AG08395 (cell line): ENCODE measurements at places on chromosomes 6 and 20.
A peak's percentile ranks its signal among the peaks of the same experiment; 100 is the strongest.

DNA sequence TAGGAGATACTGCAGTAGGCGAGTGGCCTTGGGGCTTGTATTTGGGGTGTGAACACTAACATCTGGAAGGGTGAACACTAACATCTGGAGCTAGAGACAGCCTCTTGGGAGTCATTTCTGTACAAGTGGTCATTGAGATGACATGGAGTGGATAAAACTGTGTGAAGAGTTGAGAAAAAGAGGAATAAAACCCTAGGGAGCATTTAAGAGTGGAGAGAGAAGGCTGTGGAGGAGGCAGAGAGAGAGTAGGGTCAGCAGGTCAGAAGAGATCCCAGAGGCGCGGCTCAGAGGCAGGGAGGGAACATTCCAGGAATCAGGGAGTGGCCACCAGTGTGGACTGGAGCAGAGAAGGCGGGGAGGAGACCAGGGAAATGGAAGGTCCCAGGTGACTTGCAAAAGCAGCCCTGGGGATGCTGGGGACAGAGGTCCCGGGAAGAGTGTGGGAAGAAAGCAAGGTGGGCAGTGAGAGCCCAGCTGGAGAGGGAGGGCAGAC lies 202.0 kb upstream of the RNF24 start:
- DNase-seq: peak; percentile 26

DNA sequence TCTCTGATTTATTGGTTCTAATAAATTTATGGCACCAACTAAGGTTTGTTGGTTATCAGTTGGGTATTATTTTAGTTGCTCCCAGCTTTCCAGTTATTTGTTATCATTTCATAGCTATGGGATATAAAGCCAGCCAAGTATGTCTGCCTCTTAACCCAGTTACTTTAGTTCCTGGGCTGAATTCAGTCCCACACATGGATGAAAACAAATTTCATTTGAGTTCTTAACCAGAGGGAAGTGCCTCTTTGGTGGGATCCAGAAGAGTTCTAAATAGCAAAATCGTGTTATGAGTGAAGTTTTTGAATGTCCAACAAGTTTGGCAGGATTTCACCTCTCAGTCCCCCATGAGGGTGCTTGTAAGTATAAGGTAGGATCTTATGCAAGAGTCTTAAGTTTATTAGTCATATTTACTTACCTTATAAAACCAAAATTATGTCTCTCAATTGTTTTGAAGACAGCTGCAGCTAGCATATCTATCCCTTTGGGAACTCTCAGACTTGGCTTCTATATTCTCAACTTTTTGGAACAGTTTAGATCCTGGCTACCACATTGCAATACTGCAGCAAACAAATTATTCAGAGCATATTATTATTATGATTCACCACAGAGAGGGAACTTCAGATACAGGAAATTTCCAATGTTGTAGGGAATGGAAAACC lies 683.6 kb downstream of the BCKDHB start:
- peak; percentile 62 for DNase-seq

DNA sequence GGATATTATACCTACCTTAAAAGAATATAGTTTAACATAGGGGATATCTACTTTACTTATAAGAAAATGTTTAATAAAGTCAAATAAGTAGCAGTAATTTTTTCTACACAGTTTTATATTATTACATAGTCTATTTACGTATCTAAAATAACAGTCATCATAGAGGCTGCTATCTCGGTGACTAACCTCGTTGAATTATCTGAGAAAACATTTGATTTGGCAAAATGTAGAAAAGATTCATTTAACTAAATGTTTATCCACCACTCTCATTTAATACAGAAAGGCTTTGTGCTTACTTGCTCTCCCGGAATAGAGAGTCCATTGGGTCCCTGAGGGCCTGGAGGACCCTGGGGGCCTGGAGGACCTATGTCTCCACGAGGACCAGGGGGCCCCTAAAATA lies 103.6 kb downstream of the COL12A1 start:
- no peak for DNase-seq

DNA sequence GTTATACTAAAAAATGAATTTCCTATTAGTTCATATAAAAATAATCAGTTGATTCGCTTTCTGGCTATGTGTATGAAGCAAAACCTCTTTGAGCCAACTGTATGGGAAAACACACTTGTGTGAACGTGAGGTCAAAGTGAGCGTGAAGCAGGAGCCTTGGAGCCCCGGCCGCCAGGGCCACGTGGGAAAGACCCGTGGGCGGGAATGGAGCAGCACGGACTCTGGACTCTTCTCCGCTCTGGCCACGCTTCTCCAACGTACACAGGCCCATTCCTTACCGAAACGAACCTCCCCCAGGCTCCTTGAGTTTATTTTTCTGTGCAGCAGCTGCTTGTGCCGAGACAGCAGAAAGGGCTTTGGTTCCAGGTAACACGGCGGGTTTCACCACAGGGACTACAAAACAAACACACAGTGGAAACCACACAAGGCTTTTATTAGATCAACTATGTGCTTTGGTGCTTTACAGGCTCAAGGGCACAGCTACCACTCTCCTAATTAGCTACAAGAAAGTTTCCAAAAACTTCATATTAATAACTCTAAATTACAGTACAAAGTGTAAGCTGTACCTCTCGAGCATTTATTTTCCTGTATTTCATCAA lies 62.7 kb downstream of the TAF4 start:
- DNase-seq: no peak

DNA sequence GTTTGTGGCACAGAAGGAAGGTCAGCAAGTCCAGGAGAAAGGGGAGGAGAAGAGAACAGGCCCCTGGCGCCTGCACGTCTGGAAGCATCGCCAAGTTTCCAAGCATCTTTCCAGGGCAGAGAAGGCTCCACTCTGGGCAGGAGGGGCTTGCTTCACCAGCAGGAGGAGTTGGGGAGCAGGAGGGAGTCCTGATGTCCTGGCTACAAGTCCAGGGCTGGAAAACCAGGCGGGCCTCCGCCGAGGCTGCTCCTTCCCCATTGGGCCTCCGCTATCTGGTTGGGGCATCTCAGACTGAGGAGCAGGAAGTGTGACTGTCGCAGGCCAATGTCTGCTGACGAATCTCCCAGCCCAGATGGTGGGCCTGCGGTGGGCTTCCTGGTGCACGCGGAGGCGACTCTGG lies 421.9 kb downstream of the PREX1 start:
- DNase-seq: no peak

GRCh38 chr20:23161244-23161891 lies 75.2 kb upstream of the CD93 start:
- no peak for DNase-seq

DNA sequence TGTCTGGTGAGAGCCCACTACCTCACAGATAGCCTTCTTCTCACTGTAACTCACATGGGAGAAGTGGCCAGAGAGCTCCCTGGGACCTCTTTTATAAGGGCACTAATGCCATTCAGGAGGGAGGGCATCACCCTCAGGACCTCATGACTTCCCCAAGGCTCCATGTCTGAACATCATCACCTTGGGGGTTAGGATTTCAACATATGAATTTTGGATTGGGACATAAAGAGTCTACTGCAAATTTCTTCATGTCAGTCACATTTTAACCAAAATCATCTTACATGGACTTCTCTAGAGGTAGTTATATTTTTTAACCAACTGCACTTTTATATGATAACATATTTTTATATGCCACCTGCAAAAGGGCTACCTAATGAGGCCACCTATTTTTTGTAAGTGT lies 324.7 kb downstream of the PLCB1 start:
- no peak for DNase-seq

DNA sequence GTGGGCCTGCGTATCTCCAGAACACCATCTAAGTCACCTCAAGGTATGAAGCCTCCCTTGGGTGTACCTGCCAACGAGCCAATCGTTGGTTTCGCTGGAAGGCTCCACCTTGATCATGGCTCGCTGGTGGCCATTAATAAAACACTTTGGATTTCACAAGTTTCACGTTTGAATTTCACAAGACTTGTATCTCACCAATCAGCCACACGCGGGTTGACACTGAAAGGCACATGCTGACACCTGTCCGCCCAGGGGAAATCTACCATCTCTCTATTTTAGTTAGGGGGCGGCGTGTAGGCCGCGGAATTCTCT lies 586 bp upstream of the HMGA1 start:
- DNase-seq: no peak

GRCh38 chr6:144468709-144469108 lies 183.6 kb downstream of the UTRN start:
- DNase-seq: no peak

DNA sequence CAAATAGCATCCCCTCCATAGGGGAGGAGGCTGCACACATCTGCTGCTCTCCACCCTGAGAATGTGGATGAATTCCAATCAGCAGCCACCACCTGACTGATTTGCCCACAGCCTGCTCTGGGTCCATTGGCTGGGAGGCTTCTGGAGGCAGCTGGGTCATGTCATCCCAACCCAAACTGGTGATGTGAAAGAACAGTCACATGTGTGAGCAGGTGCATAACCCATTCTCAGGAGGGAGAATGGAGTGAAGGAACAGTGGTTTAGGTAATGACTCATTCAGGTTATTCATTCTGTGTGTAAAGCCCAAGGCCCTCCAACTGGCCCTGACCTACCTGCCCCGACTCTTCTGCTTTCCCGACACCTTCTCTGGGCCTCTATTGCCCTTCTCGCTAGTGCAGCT lies 90.9 kb upstream of the GCM1 start:
- no peak for DNase-seq

DNA sequence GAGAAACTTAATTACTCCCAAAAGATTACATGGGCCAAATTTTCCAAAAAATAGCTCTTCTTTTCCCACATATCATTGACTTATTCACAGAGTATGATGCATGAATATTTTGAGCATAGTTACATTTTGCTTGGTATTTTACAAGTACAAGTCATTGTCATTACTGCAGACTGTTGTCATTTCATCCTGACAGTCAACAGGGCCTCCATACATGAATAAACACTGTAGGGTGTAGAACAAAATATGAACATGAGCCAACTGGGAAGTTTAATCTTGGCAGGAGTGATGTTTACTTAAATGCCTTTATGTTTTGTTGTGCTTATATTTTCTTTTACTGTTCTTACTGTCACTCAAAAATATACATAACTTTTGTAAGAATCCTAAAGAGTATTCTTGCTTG lies 340.7 kb downstream of the ADGRB3 start:
- DNase-seq: no peak

DNA sequence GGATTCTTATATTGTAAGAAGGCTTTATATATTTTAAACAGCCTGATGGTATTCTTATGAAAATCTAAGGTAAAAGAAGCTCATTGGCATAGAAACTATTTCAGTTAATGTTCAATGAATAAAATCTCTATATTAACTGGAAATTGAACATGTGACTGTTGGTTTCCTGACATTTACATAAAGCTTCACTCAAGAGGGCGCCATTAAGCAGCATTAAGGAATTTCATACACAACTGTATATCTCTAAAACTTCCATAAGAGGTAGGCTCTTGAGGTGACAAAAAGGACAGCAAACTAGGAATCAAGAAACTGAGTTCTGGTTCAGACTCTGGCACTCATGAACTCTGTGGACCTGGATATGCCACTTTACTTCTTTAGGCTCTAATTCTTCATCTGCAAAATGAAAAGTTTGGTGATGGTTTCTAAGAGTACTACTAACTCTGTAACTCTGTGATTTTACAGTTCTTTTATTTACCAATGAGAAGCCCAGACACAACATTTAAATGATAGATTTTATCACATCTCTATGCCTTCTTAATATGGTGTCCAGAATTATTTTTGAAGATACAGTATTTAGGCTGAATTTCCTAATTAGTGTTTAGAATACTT lies 147.5 kb downstream of the FLRT3 start:
- DNase-seq: peak; percentile 25

GRCh38 chr6:133591275-133591674 lies 297.6 kb upstream of the TCF21 start:
- no peak for DNase-seq

- no peak for DNase-seq
Observed at GRCh38 chr6:126641641-126642040, 301.7 kb downstream of the CENPW start.

DNA sequence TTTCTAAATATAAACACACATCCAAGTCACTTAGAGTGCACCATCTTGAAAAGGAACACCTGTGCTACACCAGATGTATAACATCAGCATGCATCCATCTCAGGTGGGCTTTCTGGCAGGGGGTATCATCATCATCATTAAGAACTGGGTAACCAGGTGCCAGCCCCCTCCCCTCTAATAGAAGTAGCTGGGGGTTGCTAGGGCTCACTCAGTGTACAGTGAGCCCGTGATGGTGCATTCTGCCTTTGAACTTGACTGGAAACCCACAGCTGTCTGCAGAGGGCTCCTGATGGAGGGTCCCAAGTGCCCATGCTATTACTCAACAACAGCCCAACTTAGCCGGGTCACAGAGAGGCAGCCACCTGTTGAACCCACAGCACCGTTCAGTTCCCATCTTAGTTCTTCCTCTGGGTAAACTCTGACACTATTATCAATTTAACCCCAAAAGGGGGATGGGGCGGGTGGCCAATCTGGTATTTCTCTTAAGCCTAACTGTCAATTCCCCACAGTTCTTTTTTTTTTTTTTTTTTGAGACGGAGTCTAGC lies 32.7 kb upstream of the CCND3 start:
- DNase-seq: no peak

DNA sequence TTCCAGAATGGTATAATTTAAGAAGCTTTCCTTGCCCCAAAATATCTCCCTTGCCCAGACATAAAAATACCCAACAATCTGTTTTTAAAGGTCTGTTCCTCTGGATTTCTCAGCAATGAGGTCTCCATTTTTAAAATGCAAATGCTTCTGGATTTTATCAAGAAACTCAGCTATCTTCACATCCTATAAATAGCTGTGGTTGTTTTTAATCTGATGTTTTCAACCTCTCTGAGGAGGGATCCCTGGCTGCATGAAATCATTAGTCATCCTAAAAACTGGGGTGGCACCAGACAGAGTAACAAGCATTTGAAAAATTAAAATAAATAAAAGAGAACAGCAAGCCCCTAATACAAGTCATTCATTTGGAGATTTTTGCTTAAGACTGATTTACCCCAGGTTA lies 168.5 kb upstream of the ID4 start:
- DNase-seq: peak; percentile 57
